ENCODE measurements at places on chromosomes 13 and 19.

DNA sequence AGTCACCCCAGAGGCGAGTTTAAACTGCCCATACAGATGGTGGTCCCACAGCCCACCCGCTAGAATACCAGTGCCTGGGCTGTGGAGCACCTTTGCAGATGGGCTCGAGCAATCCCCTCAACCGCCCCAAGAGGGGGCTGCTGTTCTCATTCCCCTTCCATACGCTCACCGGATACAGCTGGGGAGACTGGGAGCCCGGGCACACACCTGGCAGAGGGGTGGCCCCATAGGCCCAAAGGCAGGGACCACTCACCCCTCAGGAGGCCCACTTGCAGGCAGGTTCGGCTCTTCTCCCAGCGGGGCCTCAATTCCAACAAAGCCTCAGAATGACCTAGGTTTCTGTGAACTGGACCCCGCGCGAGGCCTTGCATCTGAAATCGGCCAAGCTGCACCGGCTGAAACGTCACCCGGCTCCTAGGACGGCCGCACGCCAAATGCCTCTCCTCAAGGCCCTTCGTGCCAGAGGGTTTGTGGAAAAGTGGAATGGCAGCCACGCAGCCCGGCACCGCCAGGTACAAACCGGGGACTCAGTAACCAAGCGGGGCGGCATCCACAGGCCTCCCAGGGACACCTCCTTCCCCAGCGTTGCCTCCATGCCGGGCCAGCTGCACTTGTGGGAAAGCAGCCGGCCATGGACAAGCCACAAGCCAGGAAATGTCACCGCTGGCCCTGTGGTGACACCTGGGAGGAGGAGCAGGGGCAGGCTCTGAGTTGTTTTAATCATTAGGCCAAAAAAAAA lies 18.7 kb downstream of the MLLT1 start:
- DNase-seq, result peak; percentile 69

- DNase-seq, result no peak
Observed at GRCh38 chr13:109874484-109875454, 88.4 kb upstream of the IRS2 start.

GRCh38 chr13:108069521-108070210 lies 145.7 kb downstream of the LIG4 start:
- DNase-seq, result no peak

DNA sequence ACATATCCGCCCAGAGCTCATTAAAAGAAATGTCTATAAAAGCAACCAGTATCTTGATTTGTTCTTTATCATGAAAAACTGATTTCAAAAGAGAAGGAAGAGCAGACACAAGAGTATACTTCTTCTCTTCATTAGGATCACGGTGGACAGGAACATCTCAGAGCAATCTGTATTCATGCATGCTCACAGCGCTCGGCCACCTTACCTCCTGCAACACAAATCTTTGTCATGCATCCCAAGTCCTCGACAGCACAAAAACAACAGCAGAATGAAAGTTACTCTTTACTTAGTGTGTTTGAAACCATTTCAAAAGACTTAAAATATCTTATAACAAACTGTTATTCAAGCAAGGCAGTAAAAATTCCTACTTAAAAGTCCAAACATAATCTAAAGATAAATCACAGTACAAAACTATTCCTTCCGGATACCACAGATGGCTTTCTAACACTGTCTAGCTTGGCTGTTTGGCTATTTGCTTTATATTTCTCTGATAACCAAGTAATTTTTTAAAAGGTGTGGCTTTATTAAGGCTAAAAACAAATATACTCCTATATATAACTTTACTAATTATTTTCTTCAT lies 174.5 kb downstream of the TBC1D4 start:
- DNase-seq, result no peak

DNA sequence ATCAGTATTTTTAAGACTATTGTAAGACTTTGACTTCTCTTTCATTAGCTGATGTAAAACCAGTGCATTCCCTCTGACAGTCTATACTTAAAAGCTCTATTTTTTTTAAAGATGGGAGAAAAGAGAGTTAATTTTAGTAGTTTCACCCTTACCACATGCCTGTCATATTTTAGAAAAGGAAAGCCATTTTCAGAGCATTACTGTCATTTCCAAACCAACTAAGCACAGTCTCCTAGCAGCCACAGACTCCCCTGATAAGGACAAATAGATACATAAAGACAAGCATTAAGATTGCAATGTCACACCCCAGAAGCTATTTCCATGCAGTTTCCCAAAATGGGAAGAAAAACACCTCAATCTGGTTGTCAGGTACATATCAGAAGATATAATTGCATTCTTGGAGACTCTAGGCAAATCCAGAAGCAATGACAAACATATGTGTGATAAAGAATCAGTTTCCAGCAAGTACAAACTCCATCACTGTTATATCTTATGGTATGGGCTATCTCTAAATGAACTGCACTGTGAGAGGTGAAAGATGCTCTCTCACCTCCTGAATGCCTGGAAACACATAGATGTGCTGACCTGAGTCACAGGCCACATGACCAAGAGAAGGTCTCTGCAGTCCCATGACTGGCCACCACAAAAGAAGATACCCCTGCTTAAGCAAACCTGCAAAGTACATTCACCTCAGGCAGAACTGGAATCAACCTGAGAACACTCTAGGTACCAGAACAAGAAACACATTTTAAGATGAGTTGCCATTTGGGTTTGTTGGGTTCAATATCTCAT lies 303.3 kb downstream of the POU4F1 start:
- DNase-seq, result no peak

DNA sequence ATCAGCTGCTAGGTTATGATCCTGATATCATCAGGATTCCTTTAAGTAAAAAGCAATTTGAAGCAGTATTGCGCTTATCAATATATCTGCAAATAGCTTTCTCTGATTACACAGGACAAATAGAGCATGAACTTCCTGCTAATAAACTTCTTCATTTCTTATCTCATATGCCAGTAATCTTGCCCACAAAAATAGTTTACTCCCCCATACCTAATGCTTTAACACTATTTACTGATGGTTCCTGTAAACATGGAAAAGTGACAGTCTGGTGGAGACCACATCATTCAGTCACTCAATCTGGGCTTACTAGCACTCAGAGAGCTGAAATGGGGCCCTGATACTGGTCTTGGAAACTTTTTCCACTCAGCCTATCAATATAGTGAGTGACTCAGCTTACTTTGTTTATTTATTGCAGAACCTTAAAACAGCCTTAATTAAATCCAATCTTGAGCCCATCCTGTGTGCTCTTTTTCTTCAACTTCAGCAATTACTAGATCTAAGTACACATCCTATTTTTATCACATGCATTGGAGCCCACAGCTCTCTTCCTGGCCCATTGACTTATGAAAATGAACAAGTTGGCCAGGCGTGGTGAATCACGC lies 1464.3 kb downstream of the UQCRFS1 start:
- no peak for DNase-seq

DNA sequence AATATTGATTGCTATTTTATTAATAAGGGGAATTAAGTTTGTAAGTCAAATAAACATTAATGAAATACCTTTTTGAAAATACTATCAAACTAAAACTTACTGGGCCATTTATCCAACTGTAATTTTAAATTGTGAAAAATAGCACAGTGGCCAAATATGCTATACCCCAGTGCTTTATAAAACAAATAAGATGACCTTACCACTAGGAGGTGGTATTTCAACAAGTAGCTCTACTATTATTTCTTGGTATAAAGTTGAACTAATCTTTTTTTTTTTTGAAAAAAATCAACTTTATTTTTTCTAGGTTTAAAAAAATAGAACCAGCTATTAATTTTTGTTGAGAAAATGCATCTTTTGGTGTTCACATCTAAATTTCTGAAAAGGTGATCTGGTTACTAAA lies 14.7 kb downstream of the LACC1 start:
- DNase-seq, result no peak

DNA sequence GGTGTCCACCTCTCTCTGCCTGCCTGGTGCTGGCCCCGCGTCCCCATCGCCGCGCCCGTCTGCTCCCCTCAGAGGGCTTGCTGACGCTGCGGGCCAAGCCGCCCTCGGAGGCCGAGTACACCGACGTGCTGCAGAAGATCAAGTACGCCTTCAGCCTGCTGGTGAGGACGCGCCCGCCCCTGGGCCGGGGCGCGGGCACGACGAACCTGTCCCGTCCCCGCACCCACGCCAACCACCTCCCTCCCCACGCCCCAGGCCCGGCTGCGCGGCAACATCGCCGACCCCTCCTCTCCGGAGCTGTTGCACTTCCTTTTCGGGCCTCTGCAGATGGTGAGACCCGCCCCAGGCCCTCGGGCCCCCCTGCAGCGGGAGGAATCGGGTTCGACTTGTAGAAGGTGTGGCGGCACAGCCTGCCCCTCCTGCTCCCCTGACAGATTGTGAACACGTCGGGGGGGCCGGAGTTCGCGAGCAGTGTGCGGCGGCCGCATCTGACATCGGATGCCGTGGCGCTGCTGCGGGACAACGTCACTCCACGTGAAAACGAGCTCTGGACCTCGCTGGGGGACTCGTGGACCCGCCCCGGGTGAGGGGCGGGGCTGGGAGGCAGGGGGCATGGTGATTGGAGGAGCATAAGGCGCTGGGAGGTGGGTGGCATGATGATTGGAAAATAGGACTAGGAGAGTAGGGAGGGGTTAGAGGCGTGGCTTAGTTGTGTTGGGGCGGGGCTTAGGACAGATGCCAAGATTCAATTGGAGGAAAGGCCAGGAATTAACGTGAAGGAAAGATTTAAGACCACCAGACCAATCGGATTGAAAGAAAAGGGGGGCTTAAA lies 6.6 kb downstream of the EPS8L1 start:
- no peak for DNase-seq

- DNase-seq, result no peak
Observed at GRCh38 chr19:29121684-29122083, 91.3 kb downstream of the UQCRFS1 start.

DNA sequence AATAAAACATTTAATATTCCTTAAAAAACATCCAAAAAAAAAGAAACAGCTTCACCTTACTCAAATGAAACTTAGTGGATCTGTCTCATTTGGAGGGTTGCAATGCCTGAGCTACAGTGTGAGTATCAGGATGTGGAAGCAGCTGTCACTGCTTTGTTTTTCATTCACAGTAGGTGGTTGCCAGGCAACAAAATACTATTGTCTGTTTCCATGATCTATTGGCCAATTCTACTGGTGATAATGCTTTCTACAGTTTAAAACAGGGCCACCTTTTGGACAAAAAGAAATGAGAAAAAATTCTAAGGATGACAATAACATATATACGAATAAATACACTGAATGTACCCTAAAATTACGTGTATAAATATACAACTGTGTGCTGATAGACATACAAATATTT lies 3.0 kb downstream of the ENOX1 start:
- DNase-seq, result peak; percentile 30

DNA sequence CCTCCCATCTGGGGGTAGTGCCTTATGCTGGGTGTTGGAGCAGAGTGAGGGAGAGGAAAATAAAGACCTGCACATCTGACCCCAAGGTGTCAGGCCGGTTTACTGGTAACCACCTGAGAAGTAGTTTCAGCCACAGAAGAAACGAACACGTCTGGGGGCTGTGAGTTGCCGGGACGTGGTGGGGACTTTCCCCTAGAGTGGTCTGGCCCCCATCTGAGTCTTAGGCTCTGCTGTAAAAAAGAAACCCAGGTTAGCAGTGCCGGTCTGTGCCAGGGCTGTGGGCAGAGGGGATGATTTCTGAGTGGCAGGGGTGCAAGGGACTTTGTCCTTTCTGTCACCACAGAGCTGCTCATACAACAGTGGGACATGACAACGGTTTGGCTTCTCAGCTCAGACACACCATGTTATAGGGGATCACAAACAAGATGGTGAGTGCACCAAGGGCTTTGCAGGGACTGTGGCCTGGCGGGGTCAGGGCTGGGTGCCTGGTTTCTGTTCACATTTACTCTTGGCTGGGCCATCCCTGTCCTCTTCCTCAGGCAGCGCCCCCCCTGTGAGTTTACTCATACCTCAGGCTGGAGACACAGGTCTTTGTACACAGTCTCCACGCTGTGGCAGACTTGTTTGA lies 9.0 kb downstream of the GCDH start:
- peak; percentile 80 for DNase-seq

DNA sequence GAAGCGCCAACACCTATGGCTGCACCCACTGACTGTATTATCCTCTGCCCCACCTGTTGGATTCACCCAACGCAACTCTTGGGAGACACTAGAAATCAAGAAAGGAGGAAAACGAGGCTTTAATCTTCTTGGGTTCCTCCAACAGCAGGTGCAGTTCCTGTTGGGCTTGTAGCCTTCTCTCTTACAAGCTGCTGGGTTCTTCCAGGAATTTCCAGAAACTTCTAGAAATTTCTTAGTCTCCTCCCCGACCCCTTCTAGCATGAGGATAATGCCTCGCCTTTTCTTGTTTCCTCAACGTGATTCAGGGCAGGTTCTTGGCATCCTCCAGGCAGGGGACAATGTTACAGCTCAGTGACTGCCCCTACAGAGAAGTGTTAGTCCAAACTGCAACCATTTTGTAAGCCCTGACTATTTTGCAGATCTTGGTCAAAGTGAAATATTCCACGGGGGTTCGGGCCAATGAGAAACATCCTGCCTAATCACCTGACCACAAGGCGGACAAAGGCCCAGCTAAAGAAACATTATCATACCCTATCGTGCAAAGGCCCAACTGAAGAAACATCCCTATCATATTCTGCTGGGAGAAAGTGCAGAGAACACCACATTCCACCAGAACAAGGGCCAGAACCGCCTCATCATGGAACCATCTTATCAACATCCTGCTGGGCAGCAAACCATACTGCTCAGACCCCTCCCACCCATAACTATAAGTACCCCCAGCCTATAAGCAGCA lies 614 bp upstream of the PNMA8A start:
- DNase-seq, result no peak

DNA sequence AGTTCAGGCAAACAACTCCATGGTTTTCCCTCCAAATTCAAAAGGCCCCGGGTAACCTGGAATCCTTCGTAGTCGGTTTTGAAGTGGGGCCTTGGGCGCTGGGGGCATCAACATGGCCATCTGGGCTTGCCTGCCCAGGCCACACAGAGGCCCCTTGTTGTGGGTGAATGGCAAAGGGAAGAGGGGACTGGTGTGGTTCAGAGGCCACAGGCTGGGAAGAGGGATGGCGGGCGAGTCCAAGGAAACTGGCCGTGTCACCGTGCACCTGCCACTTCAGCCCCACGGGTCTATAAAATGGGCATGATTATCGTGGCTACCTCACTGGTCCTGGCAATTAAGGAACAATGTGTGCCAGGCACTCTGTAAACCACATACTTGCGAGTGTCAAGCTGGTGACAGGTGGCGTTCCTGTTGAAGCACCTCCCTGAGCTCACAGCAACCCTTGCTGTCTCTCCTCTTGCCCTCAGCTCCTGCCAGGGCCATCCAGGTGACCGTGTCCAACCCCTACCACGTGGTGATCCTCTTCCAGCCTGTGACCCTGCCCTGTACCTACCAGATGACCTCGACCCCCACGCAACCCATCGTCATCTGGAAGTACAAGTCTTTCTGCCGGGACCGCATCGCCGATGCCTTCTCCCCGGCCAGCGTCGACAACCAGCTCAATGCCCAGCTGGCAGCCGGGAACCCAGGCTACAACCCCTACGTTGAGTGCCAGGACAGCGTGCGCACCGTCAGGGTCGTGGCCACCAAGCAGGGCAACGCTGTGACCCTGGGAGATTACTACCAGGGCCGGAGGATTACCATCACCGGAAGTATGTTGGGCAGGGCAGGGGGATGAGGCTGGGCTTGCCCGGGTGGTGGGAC lies 1.3 kb downstream of the LSR start:
- DNase-seq, result peak; percentile 16

All from GM13976 (cell line).